Muscle of arm (tissue), 14 donors: ENCODE measurements at places on chromosomes 16 and 17. TPM values are rescaled to one million over a fixed set of nuclear protein-coding genes. Genes with fewer than 3 reads are reported as not detected.

DNA sequence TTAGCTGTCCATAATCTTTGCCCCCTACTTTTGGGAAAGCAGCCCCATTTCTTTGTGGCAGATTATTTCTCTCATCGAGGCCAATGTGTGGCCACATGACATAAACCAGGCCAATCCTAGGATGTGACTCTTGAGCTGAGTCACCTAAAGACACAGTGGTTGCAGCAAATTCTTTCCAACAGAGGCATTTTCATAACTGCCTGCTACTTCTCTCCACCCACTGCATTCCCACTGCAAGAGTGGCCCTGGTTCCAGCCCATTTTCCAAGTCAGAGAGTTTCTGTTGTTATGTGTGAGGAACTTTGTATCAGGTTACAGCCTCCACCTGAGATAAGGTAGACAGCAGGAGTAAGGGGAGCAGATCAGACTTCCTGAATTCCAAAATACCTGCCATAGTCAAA is 195.2 kb downstream of the RGS9 start:
- DNase-seq, result no peak

- DNase-seq, result no peak
Observed at GRCh38 chr17:80805032-80805751, 186.4 kb upstream of the CHMP6 start.

- DNase-seq, result peak; percentile 35
Observed at GRCh38 chr17:49193513-49194296, 16.7 kb downstream of the GNGT2 start.

DNA sequence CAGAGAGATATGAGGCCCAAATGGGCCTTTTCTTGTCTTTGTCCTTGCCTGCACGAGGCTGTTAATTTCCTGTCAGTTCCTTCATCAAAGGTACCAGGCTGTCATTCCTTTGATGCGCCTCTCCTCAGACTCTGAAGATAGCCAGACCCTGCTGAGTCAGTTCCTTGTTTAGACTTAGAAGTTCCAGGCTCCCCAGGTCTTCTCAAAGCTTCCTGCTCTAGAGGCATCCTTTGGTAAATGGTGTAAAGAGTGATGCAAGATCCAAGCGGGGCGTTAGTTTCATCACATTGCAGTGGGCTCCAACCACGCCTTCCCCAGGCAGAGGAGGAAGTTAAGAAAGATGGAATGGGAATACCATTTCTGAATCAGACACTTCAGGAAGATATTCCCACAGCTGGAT is 4.0 kb upstream of the CDH11 start:
- no peak for DNase-seq

Gene CA7
- not detected for polyA plus RNA-seq

Gene CD7
- not detected for polyA plus RNA-seq

Gene GUCY2D
- polyA plus RNA-seq, result not detected
